ENCODE measurements at places on chromosomes 2 and 18. TPM values are rescaled to one million over a fixed set of nuclear protein-coding genes. Genes with fewer than 3 reads are reported as not detected.

GRCh38 chr2:151091583-151091982 lies 170.1 kb downstream of the RBM43 start:
- DNase-seq = no peak
- no peaks in the 10 kb centered on the region for H3K4me1 ChIP-seq
- H3K4me3 ChIP-seq = no peak overlapping the region
- no peaks in the 10 kb centered on the region for H3K27me3 ChIP-seq
- no peaks in the 10 kb centered on the region for H3K36me3 ChIP-seq

DNA sequence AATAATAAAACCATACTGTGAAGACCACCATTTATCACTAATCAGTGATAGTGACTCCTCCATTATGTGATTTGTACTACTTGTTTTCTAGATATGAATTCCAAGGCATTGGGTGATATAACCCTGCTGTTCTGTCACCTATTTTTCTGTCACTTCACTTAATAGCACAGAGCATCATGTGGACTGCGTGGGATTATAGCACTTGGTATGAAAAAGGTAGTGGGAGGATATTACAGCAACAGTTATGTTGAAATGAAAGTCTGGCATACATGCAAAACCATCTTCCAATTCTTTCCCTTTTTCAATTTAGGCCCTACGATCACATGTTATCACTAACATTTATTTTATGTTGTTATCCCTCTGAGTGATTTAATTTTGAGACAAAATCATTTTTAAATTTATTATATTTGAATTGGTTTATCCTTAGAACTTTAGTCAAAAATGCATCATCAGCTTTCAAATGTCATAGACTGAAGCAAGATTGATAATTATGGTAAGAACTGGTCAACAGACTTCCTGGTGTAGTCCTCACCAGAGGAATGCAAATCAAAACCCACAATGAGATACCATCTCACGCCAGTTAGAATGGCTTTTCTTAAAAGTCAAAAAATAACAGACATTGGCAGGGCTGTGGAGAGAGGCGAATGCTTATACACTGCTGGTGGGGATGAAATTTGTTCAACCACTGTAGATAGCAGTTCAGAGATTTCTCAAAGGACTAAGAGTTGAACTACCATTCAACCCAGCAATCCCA lies 242.6 kb downstream of the IKZF2 start:
- H3K4me1 ChIP-seq = peaks cover 8% of the 10 kb centered on the region
- no peaks in the 10 kb centered on the region for H3K27me3 ChIP-seq
- no peak for DNase-seq
- H3K36me3 ChIP-seq = no peaks in the 10 kb centered on the region
- no peak overlapping the region for H3K27ac ChIP-seq

DNA sequence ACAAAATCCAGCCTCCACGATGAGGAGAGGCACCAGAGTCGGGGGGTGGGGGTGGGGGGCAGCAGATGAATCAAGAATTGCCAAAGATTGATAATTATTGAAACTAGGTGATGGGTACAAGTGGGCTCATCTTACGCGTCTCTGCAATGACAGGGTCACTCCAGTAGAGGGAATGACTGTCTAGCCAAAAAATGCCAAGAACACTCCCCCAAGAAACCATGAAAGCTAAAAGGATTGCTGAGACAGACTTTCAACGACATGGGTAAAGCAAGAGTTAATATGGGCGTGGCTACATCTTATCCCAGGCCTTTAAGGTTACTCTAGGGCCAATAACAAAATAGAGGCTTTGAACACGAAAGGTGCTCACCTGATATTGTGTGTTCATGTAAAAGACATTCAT lies 86.5 kb downstream of the STK39 start:
- peaks cover 4% of the 10 kb centered on the region for H3K4me1 ChIP-seq
- DNase-seq = peak; percentile 6
- no peaks in the 10 kb centered on the region for H3K36me3 ChIP-seq
- H3K27me3 ChIP-seq = no peaks in the 10 kb centered on the region
- no peak overlapping the region for H3K4me3 ChIP-seq

DNA sequence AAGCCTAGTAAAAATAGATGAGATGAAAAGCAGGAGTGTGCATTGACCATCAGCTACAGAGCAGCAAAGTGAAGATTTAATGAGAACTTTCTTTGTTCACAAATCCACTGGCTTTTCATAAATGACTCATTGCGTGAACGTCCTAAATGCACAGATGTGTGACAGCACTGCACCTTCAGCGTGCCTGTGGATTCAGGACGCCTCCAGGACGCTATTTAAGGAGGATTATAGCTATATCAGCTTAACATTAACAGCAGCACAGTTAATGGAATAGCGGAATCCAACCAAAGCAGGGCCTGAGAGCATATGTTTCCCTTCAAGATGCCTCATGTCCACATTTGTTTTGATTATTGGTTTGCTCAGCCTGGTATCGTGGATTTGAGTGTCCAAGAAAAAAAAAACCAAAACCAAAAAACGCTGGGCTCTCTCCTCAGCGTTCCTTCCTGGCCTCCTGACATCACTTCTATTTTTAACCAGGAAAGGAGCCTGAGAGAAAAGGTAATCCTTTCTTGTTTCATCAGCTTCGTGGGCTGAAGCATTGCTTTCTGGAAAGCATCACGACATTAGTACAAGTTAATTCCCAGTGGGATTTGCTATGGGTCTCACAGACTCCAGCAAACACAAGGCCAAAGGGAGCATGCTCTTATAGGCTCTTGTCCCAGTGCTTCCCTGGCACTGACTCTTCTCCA lies 447.0 kb upstream of the SMIM21 start:
- DNase-seq = no peak
- H3K27ac ChIP-seq = no peak overlapping the region
- H3K4me3 ChIP-seq = no peak overlapping the region
- H3K36me3 ChIP-seq = no peaks in the 10 kb centered on the region
- H3K27me3 ChIP-seq = no peaks in the 10 kb centered on the region

DNA sequence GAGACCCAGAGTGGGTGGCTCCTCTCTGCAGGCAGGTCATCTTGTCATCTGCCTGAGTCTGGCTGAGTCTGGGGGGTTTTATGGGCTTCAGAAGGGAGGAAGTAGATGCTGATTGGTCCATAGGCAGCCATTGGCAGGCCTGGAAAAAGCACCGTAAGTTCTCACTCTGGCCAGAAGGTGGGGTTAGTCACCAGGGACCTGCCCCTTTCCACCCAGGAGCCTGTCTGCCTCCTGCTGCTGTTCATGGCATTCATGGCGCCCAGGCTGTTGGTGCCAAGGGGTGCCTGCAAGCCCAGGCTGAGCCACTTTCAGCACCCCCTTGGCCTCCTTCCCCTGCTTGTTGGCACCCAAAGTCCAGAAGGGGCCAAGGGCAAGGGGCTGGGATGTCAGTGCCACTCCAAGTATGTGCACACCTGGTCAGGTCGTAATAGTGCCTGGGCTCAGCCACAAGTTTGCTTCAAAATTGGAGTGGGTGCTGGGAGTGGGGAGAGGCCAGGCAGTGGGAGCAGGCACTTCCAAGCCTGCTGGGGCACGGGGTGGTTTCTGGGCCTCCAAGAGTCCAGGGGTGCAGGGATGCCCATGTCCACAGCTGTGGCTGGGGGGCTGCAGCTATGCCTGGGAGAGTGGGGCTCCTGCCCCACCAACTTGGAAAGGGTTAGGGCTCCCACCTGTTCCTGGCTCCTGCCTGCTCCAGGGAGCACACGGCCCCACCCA lies 178.1 kb downstream of the FAM210A start:
- no peaks in the 10 kb centered on the region for H3K27me3 ChIP-seq
- H3K4me3 ChIP-seq = no peak overlapping the region
- H3K27ac ChIP-seq = no peak overlapping the region
- peaks cover 3% of the 10 kb centered on the region for H3K36me3 ChIP-seq

GRCh38 chr2:66691031-66691965 lies 256.4 kb downstream of the MEIS1 start:
- H3K27me3 ChIP-seq = no peaks in the 10 kb centered on the region
- DNase-seq = no peak
- no peak overlapping the region for H3K4me3 ChIP-seq
- H3K36me3 ChIP-seq = no peaks in the 10 kb centered on the region

DNA sequence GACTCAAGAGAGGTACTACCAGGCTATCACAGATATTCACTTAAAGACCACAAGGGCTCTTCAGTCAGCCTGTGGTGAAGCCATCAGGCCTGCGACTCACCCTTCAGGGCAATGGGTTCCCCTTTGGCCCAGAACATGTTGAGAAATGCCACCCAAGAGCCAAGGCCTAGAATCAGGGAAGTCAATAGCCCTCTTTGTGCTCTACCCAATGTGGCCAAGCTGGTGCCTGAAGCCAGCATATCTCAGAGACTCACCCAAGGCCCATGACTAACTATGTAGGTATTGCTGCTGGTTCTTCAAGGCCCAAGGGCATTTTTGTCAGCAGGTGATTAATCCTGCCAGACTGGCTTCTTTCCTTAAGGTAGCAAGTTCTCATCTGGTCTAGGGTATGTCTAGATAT lies 338.9 kb upstream of the SETBP1 start:
- H3K4me1 ChIP-seq = no peaks in the 10 kb centered on the region
- no peak overlapping the region for H3K27ac ChIP-seq
- H3K27me3 ChIP-seq = no peaks in the 10 kb centered on the region
- no peak for DNase-seq

COX5B gene
- 191 TPM for total RNA-seq

HTR2B gene
- total RNA-seq = 0.80 TPM

Data from endothelial cell (in vitro differentiated cells).